Urothelium cell line (cell line): ENCODE measurements at places on chromosomes 1 and 21.

DNA sequence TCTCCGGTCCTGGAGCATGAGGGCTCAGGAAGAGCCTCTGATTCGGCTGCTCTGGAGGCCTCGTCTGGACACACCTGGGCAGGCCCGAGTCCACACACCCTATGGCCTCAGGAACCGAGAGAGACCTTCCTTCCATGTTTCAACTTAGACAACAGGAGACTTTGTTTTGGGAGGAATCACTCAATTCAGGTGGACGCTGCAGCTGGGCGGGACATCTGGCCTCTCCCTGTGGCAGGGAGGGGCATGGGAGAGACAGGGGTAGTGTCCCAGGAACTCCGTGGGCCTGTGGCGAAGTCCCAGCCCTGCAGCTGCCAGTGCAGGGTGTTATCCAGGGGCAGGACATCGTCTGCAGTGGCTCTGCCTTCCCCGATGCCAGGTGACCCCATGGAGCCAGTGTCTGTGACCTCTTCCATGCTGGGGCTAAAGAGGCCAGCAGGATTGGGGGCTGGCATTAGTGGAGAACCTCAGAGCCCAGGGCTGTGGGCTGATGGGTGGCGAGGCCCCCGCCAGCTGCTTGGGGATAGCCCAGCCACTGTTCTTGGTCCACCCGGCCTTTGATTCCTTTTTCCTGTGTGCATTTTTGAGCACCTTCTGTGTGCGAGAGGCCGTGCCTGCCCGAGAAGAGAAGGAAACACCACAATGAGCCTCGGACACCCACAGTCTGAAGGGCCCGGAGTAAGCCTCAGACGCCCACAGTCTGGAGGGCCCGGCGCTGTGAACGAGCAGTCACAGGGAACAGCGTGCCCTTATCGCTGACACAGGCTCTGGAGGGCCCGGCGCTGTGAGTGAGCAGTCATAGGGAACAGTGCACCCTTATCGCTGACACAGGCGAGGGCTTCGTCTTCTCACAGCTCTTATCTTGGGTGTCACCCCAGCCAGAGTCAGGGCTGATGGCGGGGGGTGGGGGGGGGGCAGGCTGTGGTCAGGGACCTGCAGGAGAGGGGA lies 6.2 kb downstream of the COL18A1 start:
- DNase-seq = no peak

- no peak for DNase-seq
These were observed 7.7 kb downstream of the ARID1A start for GRCh38 chr1:26703478-26703877.

- DNase-seq = no peak
These were observed 9.5 kb upstream of the PLEKHM2 start for GRCh38 chr1:15674386-15675159.

DNA sequence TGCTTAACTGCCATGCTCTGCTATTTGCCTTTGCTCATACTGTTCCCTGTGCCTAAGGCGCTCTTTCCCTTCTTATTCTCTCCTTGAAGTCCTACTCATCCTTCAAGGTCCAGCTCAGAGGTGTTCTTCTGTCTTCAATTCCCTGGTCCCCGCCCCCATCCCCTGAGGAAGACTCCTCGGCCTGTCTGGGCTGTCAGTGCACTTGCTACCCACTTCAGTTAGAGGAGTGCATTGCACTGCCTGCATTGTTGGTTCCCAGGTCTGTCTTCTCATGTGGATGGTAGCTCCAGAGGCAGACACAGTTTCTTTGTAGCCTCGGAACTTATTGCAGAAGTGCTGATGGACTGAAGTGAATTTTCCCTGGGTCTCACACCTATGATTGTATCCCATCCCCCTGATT lies 194.0 kb downstream of the C1orf94 start:
- no peak for DNase-seq

GRCh38 chr1:86104606-86105532 lies 51.7 kb downstream of the COL24A1 start:
- DNase-seq = no peak

- no peak for DNase-seq
These were observed 11.5 kb downstream of the RCC2 start for GRCh38 chr1:17427696-17428660.

GRCh38 chr1:244735404-244735803 lies 82.5 kb downstream of the DESI2 start:
- DNase-seq = no peak

DNA sequence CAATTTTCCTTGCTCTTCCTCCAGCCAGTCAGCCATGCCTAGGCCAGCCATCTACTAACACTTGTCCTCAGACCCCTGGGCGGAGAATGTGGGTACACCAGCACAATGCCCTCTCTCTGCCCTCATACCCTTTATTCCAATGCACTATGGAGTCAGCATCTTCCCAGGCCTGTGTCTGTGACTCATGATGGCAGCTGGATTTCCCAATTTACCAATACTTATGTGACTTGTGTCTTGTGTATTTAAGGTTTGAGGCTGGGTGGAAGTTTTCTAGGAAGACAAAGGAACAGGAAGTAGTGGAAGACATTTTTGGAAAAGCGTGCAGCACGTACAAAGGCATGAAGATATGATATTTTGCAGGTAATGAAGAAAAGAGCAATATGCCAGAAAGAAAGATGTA lies 114.3 kb downstream of the NMNAT2 start:
- no peak for DNase-seq

DNA sequence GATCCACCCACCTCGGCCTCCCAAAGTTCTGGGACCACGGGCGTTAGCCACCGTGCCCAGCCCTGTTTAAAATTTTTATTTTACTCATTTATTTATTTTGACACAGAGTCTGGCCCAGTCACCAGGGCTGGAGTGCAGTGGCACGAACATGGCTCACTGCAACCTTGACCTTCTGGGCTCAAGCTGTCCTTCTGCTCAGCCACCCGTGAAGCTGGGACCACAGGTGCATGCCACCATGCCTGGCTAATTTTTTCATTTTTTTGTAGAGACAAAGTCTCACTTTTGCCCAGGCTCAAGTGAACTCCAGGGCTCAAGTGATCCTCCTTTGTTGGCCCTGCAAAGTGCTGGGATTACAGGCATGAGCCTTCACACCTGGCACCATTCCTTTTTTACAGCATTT lies 27.5 kb upstream of the DNAJC6 start:
- no peak for DNase-seq

DNA sequence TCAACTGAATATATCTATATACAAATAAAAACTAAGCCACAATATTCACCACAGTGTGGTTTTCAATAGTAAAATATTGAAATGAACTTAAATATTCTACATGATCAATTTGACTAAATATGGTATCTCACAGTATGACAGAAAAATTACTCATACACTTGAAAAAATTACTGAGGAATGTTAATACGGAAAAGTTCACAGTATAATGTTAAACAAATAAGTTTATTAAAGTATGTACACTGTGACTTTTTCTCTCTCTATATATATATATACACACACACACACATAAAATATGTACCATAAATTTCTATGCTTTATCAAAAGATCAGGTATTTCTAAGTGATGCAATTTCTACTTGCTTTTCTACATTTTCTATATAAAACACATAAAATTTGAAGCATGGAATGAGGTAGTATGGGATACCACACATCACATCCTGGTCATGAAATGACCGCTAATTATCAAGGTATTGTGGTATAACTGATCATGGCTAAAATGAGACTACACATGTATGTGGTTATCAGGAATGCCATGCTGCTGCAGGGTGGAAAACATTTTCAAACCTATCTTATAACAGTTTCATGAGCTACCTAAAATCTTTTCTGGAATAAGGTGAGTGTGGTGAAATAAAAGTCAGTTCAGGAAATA lies 102.3 kb downstream of the CDC42BPA start:
- DNase-seq = no peak

- DNase-seq = no peak
These were observed 11.9 kb downstream of the MFN2 start for GRCh38 chr1:11991969-11992676.

DNA sequence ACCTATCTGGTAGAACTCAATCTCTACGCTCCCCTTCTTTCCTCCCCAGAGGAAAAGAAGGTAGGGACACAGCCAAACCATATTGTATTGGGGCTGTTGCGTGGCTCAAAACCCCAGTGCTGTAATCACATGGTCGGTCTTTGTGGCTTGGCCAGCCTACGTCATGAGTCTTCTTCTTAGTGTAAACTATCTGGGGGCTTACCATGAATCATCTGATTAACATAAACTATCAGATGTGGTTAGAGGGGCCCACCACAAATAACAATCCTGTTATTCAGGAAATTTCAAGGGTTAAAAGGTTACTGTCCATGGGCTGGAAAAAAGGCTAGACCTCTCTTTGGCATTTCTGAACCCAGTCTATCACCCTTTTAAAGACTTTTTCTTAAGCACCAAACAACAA lies 49.5 kb upstream of the GPR52 start:
- no peak for DNase-seq

- DNase-seq = peak; percentile 41
These were observed 66.9 kb downstream of the GNG12 start for GRCh38 chr1:67766141-67766978.

GRCh38 chr1:175405766-175406165 lies 213.2 kb upstream of the KIAA0040 start:
- no peak for DNase-seq

GRCh38 chr21:45294509-45295291 lies 7.0 kb upstream of the POFUT2 start:
- peak; percentile 48 for DNase-seq

DNA sequence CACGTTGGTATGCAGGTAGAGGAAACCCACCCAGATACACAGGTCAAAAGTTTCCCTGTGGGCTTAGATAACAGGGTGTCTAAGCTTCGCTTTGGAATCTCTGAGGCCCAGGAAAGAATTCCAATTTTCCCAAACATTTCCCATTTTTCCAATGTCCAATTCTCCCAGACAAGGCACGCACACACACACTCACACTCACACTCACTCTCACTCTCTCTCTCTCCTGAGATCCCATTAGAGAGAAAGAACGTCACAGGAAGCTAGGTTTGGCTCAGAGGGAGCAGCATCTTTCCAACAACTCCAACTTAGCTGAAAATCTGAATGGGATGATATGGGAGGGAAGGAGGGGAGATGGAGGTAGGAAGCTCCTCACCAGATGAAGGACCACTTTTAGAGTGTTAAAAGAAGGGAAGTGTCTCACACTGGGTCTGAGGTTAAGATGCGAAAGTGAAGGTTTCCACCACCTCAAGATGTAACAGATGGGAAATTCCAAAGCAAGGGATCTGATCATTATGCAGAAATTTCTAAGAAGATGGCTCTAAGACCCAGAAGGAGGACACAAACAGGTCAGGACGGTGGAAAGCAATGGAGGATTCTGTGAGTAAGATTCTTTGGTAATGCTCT lies 63.5 kb downstream of the GNG12 start:
- no peak for DNase-seq

DNA sequence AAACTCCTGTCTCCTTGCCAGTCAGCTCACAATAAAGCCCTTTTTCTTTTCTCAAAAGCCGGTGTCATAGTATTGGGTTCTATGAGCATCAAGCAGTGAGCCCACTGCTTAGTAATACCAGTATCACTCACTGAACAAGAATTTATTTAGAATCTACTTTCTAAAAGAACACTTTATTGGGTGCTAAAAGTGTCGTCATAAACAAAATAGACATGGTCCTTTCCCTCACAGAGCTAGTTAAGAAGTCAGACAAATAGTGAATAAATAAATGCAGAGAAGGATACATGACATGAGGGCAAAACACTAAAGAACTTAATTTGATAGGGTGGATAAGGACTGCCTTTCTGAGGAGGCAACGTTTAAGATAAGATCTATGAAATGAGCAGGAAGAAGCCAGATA lies 32.2 kb downstream of the EVI5 start:
- DNase-seq = no peak

- no peak for DNase-seq
These were observed 227 bp downstream of the NBL1 start for GRCh38 chr1:19644395-19644680.

DNA sequence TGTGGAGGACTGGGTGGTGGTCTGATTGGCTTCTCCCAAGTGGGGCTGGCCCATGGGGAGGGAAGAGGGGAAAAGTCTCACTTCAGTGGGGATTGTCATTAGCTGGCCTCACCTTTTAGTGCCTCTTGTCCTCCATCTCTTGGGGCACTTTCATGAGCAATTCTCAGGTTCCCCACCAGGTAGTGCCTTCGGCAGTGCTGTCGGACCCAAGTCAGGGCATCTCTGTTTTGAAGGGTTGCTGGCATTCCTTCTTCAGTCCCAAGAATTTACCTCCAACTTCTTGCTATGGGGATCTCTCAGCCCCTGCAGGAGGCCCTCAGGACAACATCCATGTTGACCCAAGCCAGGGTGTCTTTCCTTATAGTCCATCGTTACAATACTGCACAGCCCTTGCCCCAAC lies 54.7 kb upstream of the F3 start:
- DNase-seq = no peak

GRCh38 chr1:235275836-235276235 lies 52.1 kb downstream of the ARID4B start:
- no peak for DNase-seq

GRCh38 chr21:39025198-39025597 lies 158.1 kb downstream of the PSMG1 start:
- no peak for DNase-seq

DNA sequence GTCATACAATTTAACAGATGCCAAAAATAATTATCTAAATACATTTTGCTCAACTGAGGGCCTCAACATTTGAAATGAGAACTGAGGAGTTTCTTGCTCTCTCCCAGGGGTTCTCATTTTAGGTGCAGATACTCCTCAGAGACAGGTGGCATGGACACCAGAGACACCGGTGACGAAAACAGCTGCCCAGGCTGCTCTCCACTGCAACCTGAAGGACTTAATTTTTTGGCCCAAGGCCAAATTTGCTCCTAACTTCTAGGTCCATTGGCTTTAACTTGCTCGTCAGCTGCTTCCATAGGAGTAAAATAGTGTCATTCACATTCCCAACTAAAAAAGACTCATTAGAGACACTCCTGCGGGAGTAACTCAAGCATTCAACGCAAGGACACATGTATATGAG lies 87.0 kb downstream of the NRIP1 start:
- DNase-seq = no peak

GRCh38 chr1:208100906-208101305 lies 143.3 kb downstream of the PLXNA2 start:
- no peak for DNase-seq

- DNase-seq = no peak
These were observed 4.1 kb downstream of the KMO start for GRCh38 chr1:241536304-241536703.

GRCh38 chr1:197958438-197959305 lies 41.5 kb downstream of the LHX9 start:
- no peak for DNase-seq

- DNase-seq = no peak
These were observed 59.7 kb downstream of the FGGY start for GRCh38 chr1:59356627-59357026.

DNA sequence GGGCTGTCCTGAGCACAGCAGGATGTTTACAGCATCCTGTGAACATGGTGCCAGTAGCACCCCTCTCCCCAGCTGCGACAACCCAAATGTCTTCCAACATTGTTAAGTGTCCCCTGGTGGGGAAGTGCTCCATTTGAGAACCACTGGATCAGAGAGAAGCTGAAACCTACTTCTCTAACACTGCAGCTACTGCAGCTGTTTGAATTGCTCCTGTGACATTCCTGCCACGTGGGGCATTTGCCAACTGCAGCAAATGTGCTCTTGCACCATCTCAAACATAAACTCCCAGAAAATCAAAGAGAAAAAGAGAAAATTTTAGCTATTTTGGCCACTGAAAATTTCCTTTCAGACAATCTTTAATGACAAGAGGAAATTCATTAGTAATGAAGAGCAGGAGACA lies 11.0 kb downstream of the SLC2A5 start:
- DNase-seq = no peak

- no peak for DNase-seq
These were observed 126.4 kb downstream of the CLIC6 start for GRCh38 chr21:34795175-34795547.
